Central memory CD4-positive, alpha-beta T cell (primary cell): ENCODE measurements at places on chromosomes 3 and 15.

- DNase-seq = no peak
Measured at GRCh38 chr3:48236531-48236930, 4.4 kb upstream of the ZNF589 start.

DNA sequence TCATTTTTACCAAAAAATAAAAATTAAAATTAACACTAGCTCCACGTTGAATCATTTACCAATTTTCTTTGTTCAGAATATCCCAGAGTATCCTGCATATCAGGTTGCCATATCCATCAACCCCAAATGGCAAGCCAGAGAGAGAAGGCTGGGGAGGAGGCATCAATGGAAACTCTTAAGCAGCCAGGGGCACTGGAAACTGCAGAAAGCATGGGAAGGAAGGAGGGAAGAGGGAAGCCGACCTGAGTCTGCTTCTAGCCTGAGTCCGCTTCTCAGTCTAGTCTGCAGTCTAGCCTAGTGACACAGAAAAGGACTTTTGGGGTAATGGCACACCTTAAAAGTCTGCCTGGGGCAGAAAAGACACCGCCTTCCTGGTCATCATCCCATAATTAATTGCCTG, 1.6 kb upstream of the MTHFS start:
- DNase-seq = no peak

DNA sequence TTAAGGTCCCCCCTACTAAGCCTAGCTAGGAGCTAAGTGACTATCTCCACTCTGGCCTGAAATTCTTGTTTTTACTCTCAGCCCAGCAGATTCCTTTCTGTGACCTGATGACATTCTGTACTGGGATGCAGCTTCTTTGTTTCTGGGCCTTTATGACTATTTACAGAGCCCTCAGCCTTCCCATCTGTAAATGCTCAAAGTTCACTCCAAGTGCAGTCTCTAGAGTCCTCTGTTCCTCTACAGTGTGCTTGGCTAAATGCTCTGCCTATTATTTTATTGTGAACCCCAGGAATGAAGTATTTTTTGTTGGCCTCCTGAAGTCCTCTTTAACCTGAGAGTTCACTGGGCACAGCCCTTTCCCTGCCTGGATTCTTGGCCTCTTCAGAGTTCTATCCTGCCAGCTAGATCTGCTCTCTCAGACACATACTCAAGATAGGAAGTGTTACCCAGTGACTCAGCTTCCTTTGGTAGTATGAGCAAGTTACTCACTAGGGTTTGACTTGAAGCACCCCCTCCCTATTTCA, 278.1 kb upstream of the P2RY1 start:
- DNase-seq = no peak

DNA sequence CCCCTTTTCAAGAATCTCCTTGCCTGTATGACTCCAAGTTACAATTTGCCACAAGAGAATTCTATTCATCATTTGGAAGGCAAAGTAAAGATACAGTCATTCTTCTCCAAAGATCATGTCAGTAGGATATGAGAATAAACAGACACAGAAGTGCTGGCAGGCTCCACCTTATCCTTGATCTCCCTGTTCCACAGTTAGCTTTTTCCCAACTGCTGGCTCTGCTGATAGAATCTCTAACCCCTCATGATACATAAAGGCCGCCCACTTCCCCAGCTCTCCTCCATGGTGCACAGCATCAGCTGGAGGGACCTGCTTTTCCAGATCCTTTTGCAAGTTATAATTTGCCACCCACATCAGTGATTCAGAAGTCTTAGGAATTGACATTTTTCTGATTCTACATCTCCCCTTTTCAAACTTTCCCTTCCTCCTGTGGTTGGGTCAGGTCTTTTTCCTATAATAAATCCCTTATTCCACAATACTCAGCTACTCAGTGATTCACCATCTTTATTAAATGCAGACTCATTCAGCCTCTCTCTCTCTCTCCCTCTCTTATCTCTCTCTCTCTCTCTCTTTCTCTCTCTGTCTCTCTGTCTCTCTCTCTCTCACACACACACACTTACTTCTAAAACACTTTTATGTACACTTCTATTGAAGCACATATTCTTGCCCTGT, 465.4 kb downstream of the GBE1 start:
- no peak for DNase-seq
